ENCODE measurements at places on chromosomes 13 and 19. TPM values are rescaled to one million over a fixed set of nuclear protein-coding genes. Genes with fewer than 3 reads are reported as not detected.

The LGALS14 gene
- total RNA-seq = not detected

GRCh38 chr13:99548448-99548847, 47.2 kb downstream of the TM9SF2 start:
- DNase-seq = no peak

The CAMSAP3 gene
- 60.5 TPM for total RNA-seq

DNA sequence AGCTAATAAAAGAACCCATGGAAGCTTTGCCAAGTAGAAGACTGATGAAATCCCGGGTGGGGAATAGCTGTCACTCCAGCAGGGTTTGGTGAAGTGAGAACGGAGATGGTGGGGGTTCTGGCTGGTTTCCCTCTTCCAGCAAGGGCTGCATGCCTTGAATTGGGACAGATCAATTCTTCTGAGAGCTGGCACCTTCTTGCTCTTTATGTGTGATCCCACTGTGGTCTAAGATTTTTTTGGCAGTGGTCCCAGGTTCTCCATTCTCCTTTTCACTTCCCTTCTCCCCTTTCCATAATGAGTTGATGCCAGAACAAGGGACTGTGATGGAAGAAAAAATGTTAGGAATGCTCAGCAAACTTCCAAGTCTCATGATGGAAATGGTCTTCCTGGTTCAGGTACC, 50.0 kb downstream of the TNFSF11 start:
- no peak for DNase-seq

The PIN1 gene
- total RNA-seq = 44.5 TPM

DNA sequence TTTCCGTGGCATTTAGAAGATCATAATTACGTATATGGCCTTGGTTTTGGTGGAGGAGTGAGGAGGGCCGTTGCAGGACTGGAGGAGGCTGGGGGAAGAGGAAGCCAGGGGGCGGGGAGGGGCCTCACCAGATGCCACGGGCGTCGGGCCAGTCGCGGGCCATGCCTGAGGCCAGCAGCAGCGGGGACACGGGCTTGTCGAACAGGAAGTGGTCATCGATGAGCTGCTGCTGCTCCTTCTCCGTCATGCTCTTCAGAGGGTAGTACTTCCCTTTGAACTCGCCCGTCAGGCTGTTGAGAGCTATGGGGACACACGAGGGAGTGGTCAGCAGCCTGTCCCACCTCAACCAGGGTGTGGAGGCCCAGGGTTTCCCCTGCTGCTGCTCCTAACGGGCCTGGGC, 11.1 kb downstream of the CKM start:
- no peak for DNase-seq

DNA sequence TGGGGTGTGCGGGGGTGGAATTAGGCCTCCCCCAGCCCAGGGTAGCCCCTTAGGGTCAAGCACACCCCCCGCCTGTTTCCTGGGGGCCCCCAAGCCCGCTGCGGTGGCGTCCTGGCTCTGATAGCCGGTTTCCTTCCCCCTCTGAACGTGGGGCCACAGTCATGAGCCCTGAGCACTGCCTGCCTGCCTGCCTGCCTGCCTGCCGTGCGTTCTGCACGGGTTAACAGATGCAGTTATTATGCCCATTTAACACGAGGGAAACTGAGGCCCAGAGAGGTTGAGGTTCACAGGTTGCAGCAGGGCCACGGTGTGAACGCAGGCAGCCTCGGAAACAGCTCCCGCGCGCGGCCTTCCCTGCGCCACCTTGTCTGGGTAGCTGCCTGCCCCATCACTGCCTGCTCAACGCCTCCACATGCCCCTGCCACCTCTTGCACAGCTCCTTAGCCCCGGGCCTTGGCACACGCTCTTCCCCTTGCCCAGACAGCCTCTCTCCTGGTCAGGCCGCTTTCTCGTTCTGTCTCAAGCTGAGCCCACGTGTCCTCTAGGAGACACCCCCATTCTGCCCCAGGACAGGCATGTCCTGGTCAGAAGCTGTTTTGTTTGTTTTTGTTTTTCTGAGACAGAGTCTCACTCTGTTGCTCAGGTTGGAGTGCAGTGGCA, 1.2 kb upstream of the GAMT start:
- DNase-seq = no peak

The MBD3L5 gene
- total RNA-seq = not detected

DNA sequence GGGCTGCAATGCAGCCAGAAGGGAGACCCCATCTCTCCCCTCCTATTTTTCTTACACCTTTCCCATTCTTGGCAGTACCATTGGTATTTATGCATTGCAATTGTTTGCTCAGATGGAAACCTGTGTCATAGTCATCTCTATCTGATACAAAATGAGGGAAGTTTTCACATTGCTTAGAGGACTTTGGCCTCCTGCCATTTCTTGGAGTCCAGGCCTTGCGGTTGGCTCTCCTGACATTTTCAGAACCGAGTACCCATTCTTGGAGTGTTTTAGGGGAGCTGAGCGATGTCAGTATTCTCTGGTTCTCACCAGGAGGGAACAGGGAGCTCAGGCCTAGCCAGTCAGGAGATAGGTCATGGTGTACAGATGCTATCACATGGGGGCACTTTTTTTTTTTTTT, 1.5 kb downstream of the SIN3B start:
- DNase-seq = no peak

The UBE2L5 gene
- not detected for total RNA-seq

DNA sequence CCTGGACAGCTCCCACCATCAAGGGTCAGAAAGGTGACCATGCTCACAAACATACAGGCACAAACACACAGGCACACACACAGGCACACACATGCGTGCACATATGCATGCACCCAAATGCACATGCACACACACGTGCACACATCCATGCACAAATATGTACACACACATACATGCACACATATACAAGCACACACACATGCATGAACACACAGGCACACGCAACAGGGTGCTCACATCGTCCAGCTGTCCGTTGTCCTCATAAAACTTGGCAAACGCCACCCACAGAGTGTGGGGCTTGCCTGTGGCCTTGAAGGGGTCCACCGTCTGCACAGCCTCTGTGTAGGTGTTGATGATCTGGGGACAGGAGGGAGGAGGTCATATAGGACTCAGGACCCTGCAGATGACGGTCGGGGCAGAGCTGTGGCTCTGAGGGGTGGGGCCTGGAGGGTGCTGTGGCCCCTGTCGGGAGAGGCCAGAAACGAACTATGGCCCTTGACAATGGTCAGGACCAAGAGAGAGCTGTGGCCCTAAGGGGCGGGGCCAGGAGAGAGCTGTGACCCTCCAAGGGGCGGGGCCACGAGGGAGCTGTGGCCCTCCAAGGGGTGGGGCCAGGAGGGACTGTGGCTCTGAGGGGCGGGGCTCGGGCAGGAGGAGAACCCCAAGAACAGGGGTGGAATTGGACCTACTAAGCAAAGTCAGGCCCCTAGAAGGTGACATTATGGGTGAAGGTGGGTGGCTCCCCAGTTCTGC, 6.2 kb downstream of the XAB2 start:
- no peak for DNase-seq

DNA sequence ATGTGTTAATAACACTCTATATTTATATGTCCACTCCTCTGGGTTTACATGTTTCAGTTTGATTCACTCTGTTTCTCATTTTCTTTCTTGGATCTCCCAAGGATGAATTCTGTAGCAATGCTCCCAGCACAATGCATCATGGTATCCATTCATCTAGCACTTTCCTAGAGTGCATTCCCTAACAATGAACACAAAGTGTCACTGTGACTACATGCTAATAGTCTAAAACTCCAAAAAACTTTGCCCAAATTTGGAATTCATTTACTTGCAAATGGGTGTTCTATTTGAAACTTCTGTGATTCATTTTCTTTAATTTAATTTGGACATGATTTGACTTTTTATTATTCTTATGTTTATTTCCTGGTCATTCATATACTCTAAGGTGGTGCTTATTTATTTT, 286.3 kb downstream of the POU4F1 start:
- no peak for DNase-seq

- peak; percentile 39 for DNase-seq
These were observed 19.3 kb downstream of the GNA15 start for GRCh38 chr19:3154957-3155736.

DNA sequence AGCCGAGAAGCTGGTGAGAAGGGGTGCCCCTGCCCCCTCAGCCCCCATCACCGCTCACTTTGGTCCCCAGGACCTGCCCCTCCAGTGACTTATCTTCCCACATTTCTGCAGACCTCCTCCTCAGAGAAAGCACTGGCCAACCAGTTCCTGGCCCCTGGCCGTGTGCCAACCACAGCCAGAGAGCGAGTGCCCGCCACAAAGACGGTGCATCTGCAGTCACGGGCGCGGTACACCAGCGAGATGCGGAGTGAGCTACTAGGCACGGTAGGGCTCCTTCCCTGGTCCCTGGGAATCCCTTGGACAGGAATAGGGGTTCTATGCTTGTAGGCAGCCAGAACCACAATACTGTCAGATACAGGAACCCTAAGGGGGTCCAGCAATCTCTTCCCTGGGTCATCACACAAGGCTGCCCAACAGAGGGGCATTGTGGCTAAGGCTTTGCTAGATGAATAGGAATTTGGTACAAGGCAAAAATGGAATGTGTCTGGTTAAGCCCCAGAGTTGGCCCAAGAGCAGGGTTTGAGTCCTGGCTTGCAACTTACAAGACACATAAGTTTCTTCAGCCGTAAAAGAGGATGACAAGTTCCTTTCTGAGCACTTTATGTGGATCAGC, 1.0 kb downstream of the USE1 start:
- DNase-seq = no peak

GRCh38 chr13:45718063-45718462, 15.9 kb downstream of the CBY2 start:
- DNase-seq = no peak

DNA sequence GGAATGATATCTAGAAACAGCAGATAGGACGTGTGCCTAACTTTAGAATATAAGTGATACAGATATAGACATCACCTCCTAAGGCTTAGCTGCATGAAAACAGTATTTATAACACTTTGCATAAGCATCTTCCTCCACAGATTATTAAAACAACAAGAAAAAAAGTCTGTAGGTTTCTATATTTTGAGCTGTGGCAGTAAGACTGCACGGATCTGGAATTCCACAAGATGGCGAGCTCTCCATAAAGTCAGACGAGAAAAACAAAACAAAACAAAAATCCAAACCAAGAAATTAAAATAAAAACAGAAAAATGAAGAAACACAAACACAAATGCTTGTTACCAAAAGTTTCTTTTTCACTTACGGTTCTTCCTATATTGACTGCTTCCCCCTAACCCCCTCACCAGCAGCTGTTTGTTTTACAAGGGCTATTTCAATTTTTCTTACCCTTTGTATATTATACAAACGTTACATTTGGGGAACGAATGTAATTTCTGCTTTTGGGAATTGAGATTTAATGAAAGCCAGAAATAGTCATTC, 285.8 kb downstream of the MYO16 start:
- DNase-seq = no peak

DNA sequence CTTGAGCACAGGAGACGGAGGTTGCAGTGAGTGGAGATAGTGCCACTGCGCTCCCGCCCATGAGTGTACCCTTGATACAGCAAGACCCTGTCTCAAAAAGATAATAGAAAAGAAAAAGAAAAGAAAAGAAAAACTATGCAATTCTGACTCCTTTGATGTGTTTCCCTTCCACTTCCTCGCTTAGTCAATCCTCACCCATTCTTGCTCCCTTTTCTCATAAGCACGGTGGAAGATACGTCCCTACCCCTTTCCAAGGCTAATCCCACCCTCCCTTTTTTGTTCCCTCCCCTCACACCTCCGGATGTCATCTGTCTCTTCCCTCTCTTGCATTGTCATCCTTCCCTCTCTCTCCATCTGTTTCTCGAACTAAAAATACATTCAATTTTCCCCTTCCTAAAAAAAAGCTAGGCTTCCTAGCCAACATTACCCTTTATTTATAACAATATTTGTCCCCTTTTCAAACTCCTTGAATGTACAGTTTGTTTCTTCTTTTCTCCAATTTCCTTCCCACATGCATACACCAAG, 40.5 kb upstream of the ITM2B start:
- DNase-seq = no peak

DNA sequence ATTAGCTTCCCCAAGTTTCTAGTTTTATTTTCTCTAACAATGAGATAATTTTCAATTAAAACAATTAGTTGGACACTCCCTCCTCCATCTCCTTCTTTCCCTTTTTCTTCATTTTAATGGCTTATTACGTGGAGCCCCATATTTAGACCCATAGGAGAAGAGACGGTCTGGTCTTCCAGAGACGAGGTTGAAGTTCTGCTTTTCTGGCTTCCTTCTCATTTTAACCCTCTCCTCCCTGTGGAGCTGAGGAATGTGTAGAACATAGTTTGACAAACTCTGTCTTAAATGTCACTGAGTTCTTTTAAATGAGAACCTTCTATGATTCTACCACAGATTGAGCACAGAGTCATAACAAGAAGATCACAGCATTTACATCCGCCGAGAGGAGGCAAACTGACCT, 86.8 kb downstream of the EDNRB start:
- DNase-seq = no peak

GRCh38 chr13:48403151-48403631, 9.7 kb downstream of the LPAR6 start:
- DNase-seq = no peak

DNA sequence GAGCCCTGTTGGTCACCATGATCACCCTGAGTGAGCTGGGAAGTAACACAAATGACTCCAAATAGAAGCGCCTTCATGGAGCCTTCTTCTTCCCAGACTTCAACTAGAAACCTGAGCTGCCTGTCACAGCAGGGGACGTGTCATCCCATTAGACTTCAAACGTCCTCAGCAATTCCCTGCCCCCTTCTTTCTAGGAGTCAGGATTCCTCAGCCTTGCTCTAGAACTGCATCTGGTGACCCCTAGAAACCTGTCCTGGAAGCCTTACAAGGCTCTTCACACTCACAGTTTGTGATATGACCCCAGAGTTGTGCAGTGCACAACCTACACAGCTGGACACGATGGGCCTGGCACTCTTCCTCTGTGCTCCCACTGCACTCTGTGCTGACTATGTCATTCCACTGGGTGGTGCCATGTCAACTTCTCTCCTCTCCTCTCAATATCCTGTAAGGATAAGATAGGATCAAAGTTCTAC, 23.6 kb upstream of the TTYH1 start:
- no peak for DNase-seq

DNA sequence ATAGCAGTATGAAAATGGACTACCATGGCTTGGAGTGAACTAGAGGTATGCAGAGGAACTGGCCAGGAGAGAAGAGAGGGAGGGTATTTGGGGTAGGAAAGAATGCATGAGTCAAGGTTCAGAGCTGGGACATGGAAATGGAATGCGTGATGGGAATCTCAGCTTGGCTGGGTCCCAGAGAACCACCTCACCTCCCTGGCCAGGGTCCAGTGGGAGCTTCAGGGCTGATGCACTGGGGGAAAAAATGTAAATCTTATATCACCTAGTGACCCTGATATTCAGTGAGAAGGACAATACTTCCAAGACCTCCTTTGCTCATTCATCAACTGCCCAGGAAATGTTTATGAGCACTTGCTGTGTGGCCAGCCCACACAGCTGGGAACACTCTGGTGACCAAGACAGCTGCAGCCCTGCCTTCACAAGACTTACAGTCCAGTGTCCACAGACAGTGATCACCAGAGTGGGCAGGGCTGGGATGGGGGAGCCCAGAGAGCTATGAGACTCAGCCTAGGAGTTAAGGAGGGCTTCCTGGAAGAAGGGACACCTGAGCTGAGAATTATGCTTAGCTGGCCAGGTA, 12.8 kb downstream of the IGSF23 start:
- DNase-seq = no peak

- no peak for DNase-seq
These were observed 113.6 kb upstream of the MBNL2 start for GRCh38 chr13:97108530-97108900.

- DNase-seq = no peak
These were observed 1.1 kb downstream of the MAB21L1 start for GRCh38 chr13:35475212-35475959.
